ENCODE measurements at places on chromosomes 1 and 21.

DNA sequence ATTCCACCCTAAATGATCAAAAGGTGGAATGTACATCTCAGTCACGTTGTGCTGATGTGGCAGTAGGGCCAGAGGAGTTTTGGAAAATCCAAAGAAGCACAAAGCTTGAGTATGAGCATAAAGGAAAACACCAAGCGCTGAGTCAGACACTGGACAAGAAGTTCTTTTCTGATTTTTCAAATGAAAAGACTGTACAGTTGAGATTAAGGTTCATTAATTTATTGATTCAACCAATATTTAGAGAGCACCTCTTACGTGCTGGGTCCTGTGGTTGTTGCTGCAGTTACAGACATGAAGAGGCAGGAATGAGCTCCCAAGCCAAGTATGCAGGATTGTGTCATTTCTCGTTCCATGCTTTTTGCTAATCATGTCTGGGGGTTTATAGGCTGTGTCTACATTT lies 28.9 kb upstream of the APP start:
- no peak overlapping the region for H3K4me3 ChIP-seq
- no peaks in the 10 kb centered on the region for H3K4me1 ChIP-seq
- DNase-seq: no peak
- H3K27me3 ChIP-seq: no peaks in the 10 kb centered on the region
- no peak overlapping the region for H3K27ac ChIP-seq

- no peak for DNase-seq
- no peak overlapping the region for H3K4me3 ChIP-seq
- H3K36me3 ChIP-seq: no peaks in the 10 kb centered on the region
- no peak overlapping the region for H3K27ac ChIP-seq
Measured at GRCh38 chr1:101284622-101285218, 47.9 kb downstream of the S1PR1 start.

- H3K27me3 ChIP-seq: peaks cover 96% of the 10 kb centered on the region
- H3K4me3 ChIP-seq: no peak overlapping the region
- no peak for DNase-seq
- H3K36me3 ChIP-seq: no peaks in the 10 kb centered on the region
- H3K27ac ChIP-seq: no peak overlapping the region
- peaks cover 18% of the 10 kb centered on the region for H3K4me1 ChIP-seq
Measured at GRCh38 chr1:228008391-228009115, 1.8 kb downstream of the WNT3A start.

- H3K27ac ChIP-seq: no peak overlapping the region
- H3K36me3 ChIP-seq: no peaks in the 10 kb centered on the region
- no peak overlapping the region for H3K4me3 ChIP-seq
- peaks cover 5% of the 10 kb centered on the region for H3K4me1 ChIP-seq
Measured at GRCh38 chr1:53463961-53464899, 5.0 kb downstream of the DMRTB1 start.

DNA sequence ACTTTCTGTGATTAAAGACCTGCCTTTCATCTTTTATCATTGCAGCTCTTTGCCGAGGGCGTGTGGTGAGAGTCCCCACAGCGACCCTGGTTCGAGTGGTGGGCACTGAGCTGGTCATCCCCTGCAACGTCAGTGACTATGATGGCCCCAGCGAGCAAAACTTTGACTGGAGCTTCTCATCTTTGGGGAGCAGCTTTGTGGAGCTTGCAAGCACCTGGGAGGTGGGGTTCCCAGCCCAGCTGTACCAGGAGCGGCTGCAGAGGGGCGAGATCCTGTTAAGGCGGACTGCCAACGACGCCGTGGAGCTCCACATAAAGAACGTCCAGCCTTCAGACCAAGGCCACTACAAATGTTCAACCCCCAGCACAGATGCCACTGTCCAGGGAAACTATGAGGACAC lies 32.0 kb downstream of the PTGFRN start:
- peaks cover 16% of the 10 kb centered on the region for H3K36me3 ChIP-seq
- no peaks in the 10 kb centered on the region for H3K27me3 ChIP-seq

DNA sequence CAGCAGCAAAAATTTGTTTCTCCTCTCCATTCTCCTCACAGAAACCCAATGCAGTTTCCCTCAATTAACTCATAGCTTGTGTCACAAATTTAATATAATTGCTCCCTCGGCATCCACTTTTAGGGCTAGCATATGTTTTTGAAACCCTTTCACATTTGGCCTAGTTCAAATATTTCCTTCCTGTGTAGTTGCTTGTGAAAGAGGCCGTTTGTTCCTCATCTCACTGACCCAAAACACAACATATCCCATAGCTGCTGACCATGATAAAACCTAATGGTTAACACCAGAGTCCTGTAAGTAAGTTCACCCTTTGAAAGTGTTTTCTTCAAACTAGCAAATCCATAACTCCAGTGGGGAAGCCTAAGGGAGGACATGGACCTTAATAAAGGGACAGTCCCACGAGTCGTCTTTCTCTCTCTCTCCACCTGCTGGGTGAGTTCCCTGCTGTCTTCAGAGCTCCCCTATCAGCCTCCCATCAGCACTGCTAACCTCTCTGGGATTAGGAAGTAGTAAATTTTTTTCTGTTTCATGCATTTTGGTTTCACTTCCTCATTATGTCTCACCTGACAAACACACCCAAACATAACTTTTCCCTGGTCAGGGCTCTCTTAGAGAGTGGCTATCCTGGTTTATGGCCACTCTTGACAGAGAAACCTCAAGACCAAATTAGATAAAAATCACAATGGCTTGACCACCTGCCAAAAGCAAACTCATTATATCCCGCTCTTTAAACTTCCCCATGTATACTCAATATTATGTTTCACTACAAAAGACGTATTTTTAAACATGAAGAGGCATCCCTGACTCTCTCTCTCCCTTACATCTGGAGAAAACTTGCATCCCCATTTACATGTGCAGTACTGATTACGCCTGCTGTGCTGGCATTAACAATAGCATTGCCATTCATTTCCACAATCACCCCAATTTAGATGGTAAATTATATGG lies 177.7 kb upstream of the HP1BP3 start:
- peaks cover 65% of the 10 kb centered on the region for H3K36me3 ChIP-seq
- no peaks in the 10 kb centered on the region for H3K4me1 ChIP-seq
- H3K27ac ChIP-seq: no peak overlapping the region
- H3K27me3 ChIP-seq: no peaks in the 10 kb centered on the region
- H3K4me3 ChIP-seq: no peak overlapping the region

- H3K36me3 ChIP-seq: no peaks in the 10 kb centered on the region
- H3K4me1 ChIP-seq: peaks cover 9% of the 10 kb centered on the region
- H3K27ac ChIP-seq: peak overlapping the region; percentile 88
- peak; percentile 80 for DNase-seq
- H3K4me3 ChIP-seq: no peak overlapping the region
Measured at GRCh38 chr1:232767305-232768074, 37.7 kb upstream of the MAP10 start.

- DNase-seq: peak; percentile 83
- peak overlapping the region; percentile 89 for H3K4me3 ChIP-seq
- no peaks in the 10 kb centered on the region for H3K27me3 ChIP-seq
- H3K27ac ChIP-seq: no peak overlapping the region
- peaks cover 4% of the 10 kb centered on the region for H3K36me3 ChIP-seq
Measured at GRCh38 chr1:227315629-227316346, 2.5 kb downstream of the CDC42BPA start.
